NCI-H82 (cell line): ENCODE measurements at places on chromosomes 16 and 17.

DNA sequence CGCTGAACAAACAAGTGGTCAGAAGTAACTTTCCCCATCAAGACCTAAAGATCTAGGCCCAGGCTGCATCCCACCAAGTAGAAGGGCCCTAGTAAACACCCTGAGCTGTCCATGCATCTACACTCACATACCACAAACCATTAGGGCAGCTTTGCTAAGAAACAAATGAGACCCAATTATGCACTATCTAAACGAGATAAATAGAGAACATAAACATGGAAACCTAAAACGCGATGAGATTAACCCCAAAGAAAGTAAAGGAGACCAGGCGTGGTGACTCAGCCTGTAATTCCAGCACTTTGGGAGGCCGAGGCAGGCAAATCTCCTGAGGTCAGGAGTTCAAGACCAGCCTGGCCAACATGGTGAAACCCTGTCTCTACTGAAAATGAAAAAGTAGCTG lies 5.8 kb downstream of the TXNDC11 start:
- DNase-seq, result peak; percentile 76

DNA sequence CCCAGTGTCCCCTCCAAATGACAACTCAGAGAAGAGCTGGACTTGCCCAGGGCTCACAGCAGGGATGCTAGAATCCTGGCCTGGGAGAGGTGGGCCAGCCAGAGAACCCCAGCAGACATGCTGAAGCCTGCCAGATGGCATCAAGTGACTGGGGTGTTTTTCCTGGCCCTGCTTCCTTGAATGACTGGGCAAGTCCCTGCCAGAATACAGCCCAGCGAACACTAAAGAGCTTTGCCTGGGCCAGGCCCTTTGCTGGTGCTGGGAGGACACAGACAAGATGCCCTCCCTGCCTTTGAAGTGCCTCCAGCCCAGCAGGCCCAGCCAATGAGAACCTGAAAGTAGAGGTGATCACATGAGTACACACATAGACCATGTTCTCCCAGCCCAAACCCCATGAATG lies 11.5 kb downstream of the ZNF319 start:
- no peak for DNase-seq

- DNase-seq, result peak; percentile 96
These were observed at the start of gene NOL3 for GRCh38 chr16:67170168-67170948. Gene NOL3, plus strand, starts transcription at chr16:67170538.

DNA sequence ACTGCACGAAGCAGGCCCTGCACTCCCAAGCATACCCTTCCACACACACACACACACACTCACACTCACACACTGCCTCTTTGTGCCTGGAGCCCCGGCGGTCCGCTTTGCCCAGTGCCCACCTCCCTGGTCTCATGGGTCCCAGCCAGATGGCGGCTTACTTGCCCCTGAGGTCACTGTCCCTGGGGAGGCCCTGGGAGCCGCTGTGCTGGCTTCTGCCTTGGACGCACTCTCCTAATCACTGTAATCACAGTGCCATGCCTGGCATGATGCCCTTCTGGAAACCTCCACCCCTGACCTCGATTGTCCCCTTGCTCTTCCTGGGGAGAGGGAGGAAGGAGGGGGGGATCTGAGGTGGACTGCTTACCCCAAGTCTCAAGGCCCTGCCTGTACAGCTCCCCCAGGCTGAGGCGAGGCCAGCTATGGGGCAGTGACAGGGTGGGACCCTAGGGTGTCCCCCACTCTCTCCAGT lies 36.0 kb downstream of the ARHGAP23 start:
- DNase-seq, result no peak

DNA sequence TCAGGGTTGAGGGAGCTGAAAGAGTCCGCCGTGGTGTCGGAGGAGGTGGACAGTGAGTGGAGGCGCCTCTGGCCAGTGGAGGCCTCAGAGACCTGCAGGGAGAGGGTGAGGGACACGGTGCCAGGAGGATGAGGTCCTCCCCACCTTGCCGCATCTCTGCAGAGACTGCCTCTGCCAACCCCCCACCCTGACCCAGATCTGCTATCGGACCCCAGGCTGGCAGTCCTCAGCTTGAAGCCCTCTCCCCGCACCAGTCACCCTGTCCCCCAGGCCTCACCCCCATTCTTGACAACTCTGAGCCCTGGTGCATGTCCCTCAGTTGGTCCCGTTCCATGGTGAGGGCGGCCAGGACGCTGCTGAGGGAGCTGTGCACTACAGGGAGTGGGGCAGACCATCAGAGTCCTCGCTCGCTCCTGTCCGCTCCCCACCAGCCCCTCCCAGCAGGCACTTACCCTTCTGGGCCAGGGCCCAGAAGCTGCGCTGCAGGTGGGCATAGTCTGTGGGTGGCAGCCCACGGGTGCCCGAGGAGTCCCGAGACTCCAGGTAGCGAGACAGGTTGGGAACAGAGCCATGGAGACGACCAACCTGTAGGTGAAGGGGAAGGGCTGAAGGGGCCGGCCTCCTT lies 5.4 kb downstream of the OSBPL7 start:
- no peak for DNase-seq

GRCh38 chr17:33603789-33604188 lies 310.7 kb upstream of the ASIC2 start:
- no peak for DNase-seq

DNA sequence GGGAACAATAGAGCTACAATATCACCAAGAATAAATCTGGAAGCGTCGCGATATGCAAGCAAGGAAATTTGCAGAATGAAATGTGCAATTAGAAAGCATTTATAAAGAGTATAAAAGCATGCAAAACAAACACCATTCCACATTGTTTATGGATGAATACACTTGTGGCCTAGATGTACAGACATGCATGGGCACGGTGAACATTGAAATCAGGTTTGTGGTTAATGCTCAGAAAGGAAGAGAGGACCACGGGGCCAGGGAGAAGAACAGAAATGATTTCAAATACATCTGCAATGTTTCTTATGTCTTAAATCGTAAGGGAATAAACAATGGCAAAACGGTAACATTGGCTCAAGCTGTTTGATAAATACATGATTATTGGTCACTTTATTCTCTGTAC lies 235.9 kb downstream of the FOXL1 start:
- DNase-seq, result no peak

DNA sequence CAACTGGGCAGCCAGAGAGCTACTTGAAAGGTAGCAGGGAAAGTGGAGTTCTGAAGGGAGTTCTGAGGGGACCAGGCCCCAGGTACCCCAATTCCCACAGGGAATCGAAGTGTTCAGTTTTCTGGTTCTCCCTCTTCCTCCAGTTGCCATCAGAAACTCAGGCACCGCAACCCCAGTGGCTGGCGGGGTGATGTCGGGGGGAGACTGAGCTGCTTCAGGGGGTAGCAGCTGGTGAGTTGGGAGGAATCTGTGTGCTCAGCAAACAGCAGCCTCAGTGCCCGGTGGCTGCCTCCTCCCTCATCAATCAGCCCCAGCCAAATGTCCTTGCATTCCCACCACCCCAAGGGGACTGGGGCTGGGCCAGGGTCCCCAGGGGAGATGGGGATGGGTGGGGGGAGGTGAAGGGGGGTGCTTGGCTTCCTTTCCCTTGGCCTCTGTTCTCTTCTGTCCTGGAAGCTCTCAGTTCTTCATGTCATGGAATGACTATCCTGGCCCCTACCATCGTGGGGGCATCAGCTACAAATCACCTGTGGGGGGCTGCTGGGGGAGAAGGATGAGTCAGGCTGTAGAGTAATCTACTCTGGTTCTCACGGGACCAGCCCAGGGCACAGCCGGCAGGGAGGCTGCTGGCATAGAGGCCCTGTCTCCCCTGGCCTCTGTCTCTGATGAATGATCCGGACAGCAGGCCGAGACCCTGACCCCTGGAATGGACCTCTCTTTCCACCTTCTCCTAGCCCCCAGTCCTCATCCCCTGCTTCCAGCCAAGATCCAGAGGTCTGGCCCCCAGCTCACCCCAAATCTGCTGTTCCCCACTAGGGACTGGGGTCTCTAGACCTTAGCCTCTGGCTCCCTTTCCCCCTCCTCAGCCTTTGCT lies 2.6 kb upstream of the DNAH2 start:
- DNase-seq, result peak; percentile 63

DNA sequence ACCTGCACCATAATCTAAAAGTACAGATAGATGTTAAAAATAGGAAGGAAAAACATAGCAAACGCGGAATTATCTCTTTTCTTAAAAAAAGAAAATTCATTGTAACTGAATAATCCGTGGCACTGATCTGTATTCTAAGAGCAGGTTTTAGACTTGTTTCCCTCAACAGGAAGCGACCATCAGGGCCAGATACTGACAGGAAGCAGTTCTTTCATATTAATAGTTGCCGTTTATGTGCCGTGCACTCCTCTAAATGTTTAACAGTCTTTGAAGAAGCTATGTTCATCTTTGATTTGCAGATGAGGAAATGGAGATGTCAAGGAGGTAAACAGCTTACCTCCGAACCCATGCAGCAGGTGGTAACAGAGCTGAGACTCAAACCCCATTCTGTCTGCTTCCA lies 23.6 kb downstream of the DYNLRB2 start:
- DNase-seq, result no peak

- no peak for DNase-seq
These were observed 2.9 kb upstream of the KATNB1 start for GRCh38 chr16:57732714-57733113.

GRCh38 chr16:80208015-80208414 lies 332.8 kb upstream of the DYNLRB2 start:
- no peak for DNase-seq

- no peak for DNase-seq
These were observed 153.5 kb downstream of the MYO1D start for GRCh38 chr17:32723310-32723955.
